Uterine smooth muscle cell (primary cell): ENCODE measurements at places on chromosomes 6 and 20. TPM values are rescaled to one million over a fixed set of nuclear protein-coding genes. Genes with fewer than 3 reads are reported as not detected.

Gene RFX6
- total RNA-seq: under 0.01 TPM in 1 of 2 replicates, not detected in the other

Gene ANKRD66
- not detected in 2 replicates for total RNA-seq

Gene BTNL2
- not detected in 2 replicates for total RNA-seq

Gene IL17F
- not detected in 2 replicates for total RNA-seq

Gene ADGRB3
- under 0.01 and 0.11 TPM in 2 replicates for total RNA-seq

Gene TFAP2C
- 8.5 and 9.5 TPM in 2 replicates for total RNA-seq

Gene TNXB
- 5.9 and 6.7 TPM in 2 replicates for total RNA-seq
